ENCODE measurements at places on chromosomes 1 and 21.

DNA sequence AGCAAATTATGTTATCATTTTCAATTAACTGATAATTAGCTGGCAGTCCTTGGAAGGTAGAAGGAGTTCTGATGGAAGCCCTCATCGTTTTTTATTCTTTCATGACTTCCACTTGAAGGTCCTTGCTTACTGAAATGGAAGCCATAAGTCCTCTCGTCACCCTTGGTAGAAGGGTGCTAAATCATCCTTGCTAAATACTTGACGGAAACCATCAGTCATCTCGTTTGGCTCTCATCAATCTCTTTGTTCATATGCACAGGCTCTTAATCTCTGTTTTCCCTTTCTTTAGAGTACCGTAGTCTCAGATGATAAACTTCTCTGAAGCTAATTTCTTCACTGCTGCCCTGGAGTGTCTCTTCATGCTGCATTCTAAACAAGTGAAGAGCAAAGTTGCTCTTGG lies 34.5 kb downstream of the UCK2 start:
- DNase-seq = no peak

GRCh38 chr1:185972096-185972850 lies 238.1 kb downstream of the HMCN1 start:
- DNase-seq = no peak

GRCh38 chr1:98292994-98293393 lies 368.5 kb upstream of the SNX7 start:
- DNase-seq = no peak

DNA sequence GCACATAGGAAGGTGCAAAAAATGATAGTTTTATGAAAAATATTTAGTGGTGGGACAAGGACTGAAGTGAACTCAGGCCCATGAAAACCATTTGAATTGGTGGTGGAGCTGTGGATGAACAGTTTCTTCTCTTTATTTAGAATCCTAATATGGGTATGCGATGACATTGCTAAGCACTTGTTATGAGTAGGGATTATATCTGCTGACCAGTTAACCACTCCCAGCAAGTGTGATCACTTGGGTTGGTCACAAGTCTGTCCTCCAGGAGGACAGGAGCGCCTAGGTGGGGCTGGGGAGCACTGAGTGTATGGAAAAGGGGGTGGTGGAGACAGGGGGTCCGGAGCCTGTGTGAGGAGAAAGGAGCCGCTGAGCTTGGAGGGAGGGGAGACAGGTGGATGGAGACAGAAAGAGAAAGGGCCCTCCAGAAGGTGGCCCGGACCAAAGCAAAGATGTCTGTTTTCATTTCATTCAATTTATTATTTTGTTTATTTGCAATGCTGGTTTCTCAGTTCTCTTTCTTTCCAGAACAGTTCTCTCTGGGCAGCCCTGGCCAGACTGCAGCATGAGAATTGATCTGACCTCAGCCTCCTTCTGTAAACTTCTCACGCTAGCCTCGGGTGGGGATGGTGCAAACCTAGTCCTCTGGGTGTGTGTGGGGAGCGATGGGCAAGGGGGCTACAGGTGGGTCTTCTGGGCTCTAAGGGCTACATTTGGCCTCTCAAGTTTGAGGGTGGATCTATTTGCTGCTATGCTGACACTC lies 9.9 kb upstream of the ZSCAN20 start:
- DNase-seq = no peak

DNA sequence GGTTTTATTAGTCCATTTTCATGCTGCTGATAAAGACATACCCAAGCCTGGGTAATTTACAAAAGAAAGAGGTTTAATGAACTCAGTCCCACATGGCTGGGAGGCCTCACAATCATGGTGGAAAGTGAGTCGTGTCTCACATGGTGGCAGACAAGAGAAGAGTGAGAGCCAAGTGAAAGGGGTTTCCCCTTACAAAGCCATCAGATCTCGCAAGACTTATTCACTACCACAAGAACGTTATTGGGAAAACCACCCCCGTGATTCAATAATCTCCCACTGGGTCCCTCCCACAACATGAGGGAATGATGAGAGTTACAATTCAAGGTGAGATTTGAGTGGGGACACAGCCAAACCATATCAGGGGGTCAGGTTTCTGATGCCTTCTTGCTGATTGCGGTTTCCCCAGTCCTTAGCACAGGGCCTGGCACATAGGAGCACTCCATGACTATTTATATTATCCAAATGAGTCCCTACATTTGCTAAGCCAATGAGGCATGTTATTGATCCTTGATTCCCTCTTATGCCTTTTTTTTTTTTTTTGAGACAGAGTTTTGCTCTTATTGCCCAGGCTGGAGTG lies 35.3 kb upstream of the PAXBP1 start:
- no peak for DNase-seq

GRCh38 chr1:67517046-67517445 lies 86.8 kb upstream of the SERBP1 start:
- DNase-seq = no peak

- no peak for DNase-seq
These were observed 99.0 kb upstream of the KAZN start for GRCh38 chr1:14499312-14500040.

DNA sequence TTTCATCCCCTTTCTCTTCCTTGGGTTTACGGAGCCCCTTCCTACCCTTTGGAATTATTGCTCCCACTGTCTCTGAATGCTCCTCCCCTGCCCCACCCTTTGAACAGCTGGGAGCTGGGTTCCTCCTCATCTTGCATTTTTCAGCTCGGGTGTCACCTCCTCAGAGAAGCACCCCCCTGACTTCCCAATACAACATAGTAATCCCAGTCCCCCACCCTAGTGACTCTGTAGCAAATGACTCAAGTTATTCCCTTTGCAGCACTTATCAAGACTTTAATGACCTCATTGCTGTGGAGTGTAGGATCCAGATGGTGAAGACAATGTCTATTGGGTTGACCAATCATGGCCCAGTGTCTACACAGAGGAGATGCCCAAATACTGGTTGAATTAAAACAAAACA lies 8.9 kb upstream of the VWA5B1 start:
- DNase-seq = no peak

DNA sequence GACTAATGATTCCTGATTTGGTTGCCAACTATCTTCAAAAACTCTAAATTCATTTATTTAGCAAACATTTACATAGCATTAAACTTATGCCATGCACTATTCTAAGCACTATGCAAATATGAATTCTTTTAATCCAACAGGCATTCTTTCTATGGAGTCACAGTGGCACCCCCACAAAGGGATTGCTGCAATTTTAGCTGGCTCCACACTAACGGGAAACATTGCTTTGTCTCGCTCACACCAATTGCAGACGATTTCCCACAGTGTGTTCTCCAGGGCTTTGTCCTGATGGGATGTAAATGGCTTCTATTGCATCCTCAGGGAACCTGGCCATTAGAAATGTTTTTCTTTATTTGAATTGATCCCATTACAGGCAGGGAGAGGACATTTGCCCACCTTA lies 259.1 kb downstream of the BARHL2 start:
- DNase-seq = no peak

GRCh38 chr1:181504399-181504842 lies 21.1 kb downstream of the CACNA1E start:
- DNase-seq = no peak

- DNase-seq = no peak
These were observed 18.9 kb downstream of the SPATA46 start for GRCh38 chr1:162357681-162358266.

GRCh38 chr21:33026443-33026858 lies 716 bp downstream of the OLIG2 start:
- no peak for DNase-seq

- no peak for DNase-seq
These were observed 66.4 kb upstream of the IL12RB2 start for GRCh38 chr1:67241200-67241746.

DNA sequence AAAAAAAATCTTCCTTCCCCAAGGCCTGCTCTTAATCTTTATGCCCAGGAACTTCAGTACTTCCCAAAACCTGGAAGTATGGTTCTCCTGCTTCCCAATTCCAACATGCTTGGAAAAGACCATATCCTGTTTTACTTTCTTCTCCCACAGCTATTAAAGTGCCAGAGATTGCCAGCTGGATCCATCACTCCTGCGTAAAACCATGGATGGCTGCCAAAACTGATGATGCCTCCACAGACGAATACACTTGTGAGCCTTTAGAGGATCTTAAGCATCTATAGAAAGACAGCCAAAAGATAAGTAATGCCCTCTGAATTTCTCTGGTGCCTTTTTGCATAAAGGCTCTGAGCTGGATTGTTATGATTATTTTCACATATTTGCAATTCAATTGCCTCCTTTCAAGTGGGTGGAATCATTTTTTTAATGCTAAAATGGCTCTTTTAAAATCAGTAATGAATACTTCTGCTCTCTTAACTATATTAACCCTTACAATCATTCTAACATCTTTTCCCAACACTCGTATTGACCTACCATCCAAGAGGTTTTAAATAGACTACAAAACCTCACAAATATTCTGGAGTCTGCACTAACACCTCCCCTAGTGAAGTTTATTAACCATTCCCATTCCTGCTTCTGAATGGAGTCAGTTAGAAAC lies 1807.8 kb downstream of the BRINP3 start:
- DNase-seq = no peak

- no peak for DNase-seq
These were observed 7.6 kb downstream of the GPR37L1 start for GRCh38 chr1:202130297-202130721.

DNA sequence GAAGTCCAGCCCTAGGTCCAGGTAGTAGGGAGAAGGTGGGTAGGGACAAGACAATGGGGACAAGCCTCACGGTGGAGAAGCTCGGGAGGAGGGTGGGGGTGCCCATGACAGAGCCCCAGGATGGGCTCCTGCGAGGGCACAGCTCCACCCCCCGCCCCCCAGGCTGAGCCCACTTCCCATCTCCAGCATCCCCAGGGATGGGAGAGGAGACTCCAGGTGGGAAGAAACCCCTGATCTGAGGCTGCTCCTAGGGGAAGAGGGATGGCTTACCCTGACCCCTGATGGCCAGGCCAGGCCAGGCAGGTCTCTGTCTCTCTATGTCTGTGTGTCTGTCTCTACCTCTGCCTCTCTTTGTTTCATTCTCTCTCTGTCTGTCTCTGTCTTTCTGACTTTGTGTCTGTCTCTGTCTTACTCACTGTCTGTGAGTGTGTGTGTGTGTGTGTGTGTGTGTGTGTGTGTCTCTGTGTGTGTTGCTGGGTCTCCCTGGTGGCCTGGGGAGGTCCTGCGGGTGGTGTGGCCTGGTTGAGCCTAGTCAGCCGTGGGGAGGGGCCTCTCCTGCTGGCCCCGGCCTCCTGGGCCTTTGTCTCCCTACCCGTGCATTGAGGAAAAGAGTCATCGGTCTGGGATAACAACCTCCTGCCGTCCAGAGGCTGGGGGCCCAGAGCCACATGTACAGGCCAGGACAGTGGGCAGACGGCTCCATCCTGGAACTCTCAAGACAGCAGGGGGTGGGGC lies 45.7 kb downstream of the WNT9A start:
- no peak for DNase-seq

- DNase-seq = no peak
These were observed 2072.4 kb downstream of the MRPL39 start for GRCh38 chr21:23534850-23535249.

GRCh38 chr21:45570071-45570470 lies 27.8 kb upstream of the SLC19A1 start:
- no peak for DNase-seq

- peak; percentile 30 for DNase-seq
These were observed 1.2 kb downstream of the SLC6A9 start for GRCh38 chr1:44029911-44030604.

DNA sequence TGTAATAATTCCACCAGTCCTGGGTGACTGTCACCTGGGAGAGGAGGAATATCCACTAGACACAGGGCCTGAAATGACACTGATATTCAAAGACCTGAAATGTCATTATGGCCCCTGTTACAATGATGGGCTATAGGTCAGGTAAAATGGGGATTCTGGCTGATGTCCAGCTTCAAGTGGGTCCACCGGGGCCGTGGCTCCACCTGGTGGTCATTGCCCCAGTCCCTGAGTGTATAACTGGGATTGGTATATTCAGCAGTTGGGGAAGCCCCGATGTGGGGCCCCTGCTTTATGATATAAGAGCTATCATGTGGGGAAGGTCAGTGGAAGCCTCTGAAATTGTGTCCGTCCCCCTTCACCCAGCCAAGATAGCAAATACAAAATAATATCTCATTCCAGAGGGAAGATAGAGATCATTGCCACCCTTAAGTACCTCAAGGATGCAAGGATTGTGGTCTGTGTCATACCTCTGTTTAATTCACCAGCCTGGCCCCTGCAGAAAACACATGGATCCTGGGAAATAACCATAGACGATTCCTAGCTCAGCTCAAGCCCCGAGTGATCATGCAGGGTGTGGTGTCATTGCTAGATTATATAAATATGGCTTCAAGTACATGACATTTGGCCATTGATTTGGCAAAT lies 19.4 kb downstream of the PLEKHO1 start:
- no peak for DNase-seq

DNA sequence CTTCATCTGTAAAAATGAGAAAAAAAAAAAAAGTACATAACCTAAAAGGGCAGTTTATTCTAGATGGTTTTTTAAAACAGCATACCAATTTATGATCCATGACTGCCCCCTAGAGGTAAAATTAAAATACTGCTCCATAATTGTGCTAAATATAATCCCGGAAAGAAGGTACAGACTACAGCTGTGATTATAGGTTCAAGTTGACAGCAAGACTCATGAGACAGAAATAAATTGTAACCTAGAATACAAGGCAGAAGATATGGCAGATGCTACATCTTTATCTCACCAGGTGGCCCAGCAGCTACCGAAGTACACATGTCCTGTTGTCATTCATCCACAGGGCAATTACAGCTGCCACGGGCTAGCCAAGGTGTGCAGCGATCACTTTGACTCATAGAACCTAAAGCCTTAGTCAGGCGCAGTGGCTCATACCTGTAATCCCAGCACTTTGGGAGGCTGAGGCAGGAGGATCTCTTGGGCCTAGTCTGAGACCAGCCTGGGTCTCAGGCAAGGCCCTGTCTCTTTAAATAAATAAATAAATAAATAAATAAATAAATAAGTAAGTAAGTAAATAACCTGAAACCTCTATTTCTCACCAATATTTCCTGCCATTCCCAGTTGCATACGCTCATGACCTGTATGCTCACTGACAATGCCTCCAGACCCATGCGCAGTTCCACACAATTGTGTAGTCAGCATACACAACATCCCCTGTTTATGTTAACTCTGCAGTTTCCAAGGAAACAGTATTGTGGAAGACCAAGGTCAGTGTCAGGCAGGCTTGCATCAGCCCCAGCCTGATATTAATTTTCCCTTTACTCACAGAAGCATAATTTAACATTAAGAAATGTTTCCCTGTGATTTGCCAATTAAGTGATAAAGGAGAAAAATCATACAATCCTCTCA lies 18.3 kb upstream of the PPIE start:
- DNase-seq = no peak

DNA sequence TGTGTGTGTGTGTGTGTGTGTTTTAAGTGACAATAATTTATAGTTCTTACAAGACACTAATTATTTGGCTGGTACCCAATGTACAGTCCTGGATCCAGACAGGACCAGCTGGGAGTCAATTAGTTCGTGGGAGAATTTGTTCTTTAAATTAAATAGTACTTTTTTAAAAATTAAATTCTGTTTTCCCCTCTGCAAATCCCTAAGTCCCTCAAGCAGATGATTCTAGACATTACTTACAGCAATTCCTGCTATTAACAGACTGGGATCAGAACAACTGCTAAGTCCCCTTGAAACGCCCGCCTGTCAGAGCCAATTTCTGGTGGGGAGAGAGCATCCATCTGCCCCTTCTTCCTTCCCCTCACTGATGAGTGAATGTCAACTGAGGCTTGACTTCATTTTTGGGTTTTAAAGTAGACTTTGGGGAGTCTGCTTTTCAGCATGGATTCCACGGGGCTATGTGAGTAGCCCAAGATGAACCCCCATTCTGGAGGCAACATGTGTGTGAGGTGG lies 83.9 kb downstream of the SMYD2 start:
- no peak for DNase-seq
